ENCODE measurements at places on chromosomes 5 and 9.
A peak's percentile ranks its signal among the peaks of the same experiment; 100 is the strongest.

DNA sequence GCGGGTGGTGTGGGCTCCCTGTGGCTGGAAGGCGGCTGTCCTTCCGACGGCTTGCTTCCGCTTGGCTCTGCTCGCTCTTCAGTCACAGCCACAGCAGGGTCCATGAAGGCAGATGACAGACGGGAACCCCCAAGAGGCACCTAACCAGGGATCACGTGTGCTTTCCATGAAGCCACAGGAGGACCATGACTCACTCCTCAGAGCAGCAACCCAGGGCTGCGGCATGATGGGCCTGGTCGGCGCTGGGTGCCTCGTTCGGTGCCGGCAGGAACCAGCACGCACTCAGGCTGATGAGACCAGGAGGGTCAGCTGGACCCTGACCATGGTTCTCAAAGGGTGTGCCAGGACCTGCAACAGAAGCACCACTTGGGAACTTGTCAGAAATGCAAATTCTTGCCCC lies 32.8 kb upstream of the MED10 start:
- DNase-seq, result no peak

DNA sequence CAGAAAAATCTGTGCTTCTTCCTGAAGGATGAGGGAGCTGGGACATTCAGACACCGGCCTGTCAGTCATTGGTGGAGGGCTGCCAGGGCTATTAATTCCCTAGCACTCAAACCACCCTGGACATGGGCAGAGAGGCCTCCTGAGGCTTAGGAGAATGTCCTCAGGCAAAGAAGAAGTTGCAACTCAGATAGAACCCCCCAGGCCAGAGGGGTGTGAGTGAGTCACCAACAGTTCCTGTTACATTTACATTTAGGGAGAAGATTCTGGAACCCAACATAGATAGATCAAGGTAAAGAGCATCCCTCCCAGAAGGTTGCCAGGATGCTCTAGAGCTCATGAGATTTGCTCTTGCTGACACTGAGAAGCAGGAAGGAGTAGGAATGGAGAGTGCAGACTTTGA lies 29.2 kb upstream of the SYK start:
- no peak for DNase-seq

GRCh38 chr9:98962181-98962560 lies 18.5 kb downstream of the COL15A1 start:
- DNase-seq, result no peak

- DNase-seq, result no peak
These were observed 815.0 kb downstream of the CDH18 start for GRCh38 chr5:19172926-19173470.

- no peak for DNase-seq
These were observed 6.3 kb downstream of the CRHBP start for GRCh38 chr5:76958991-76959767.

DNA sequence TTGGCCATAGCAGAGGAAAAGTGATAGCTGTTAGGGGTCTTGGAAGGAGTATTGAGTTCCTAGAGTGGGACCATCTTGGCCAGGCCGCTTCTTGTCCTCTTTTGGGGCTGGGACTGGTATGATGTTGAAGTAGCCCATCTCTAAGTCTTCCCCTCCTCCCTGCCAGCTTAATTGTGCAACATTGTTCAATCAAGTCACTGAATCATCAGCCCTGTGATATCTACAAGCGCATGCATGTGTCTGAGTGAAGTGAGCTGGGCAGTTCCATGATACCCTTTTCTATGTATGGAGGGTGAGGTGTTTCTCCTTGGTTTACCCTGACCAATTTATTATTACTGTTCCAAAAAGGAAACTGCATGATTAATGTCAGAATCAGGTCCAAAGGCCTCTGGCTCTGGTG lies 112.2 kb downstream of the C9orf152 start:
- no peak for DNase-seq

DNA sequence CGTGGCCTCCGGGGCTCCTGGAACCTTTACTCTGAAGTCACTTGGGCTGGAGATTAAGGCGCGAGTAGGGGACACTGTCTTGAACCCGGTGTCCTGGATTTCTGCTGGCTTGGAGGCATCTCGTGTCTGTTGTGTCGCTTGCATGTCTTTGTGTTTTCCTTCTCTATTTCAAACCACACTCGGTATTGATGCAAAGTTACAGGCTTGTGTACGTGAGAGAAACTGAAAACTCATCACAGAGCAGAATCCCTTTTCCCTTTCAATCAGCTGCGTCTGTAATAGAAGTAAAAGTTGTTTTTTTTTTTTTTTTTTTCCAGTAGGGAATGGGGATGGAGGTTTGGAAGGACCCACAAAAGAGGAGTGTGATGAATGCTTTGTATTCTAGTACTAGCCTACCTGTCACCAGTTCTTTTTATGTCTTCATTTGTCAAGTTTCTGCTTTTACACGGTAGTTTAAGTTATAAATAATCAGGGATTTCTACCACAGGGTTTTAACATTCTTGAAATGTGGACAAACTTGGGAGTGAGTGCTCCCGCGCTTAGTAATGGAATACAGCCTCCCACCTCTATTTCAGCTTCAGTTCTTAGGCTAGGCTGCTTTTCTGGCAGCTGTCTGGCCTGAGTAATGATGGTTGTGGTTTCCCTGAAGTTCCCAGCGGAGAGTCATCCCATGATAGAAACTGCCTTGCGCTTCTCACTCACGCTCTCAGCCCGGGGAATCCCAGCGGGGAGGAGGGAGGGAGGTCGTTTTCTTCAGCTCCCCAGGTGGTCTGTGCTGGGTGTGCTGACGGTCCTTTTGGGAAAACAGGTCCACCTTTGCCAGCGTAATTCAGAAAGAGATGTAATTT lies 763 bp downstream of the TJP2 start:
- DNase-seq, result peak; percentile 86

GRCh38 chr9:121225240-121225639 lies 23.6 kb upstream of the RAB14 start:
- no peak for DNase-seq

DNA sequence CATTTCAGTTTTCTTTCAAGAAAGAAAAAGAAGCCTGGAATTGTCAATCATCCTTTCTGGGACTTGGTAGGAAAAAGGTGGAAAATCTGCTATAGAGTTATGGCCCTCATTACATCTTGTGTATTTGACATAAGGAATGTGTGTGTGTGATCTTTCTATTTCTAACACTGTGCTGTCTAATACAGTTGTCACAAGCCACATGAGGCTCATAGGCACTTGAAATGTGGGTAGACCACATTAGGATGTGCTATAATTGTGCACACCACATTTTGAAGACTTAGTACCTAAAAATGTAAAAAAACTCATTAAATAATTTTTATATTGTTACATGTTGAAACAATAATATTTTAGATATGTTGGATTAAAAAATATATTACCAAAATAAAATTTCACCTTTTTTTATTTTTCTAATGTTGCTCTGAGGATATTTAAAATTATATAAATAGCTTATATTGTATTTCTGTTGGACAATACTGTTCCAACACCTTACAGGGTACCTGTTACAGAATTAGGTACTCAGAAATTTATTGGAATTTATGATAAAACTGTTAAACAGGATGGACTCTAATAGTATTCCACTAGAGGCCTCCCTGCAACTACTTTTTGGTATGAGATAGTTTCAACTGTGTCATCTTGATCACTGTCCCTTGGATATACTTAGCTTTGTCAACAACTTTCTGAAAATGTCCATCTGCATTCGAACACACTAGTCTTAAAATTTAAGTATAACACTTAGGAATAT lies 18.4 kb downstream of the MSANTD3 start:
- DNase-seq, result no peak

- DNase-seq, result no peak
These were observed 594.5 kb downstream of the PDE4D start for GRCh38 chr5:59299006-59299405.

DNA sequence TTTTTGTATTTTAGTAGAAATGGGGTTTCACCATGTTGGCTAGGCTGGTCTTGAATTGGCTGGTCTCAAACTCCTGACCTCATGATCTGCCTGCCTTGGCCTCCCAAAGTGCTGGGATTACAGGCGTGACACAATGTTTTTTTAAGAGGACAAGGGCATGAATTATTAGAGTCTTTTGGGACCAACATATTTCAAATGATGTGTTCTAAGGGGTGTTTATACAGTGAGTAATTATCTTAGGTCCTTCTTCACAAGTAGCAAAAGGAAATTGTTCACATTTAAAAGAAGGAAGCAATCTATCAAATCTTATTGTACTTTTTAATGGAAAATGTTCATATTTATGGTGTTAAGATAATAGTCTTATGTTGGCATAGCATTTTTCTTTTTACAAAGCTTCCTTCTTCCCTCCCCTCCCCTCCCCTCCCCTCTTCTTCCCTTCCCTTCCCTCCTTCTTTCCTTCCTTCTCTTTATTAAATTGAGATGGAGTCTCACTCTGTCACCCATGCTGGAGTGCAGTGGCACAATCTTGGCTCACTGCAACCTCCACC lies 6.7 kb downstream of the GNG10 start:
- DNase-seq, result no peak

- peak; percentile 14 for DNase-seq
These were observed 92.9 kb upstream of the IER5L start for GRCh38 chr9:129270903-129271431.

DNA sequence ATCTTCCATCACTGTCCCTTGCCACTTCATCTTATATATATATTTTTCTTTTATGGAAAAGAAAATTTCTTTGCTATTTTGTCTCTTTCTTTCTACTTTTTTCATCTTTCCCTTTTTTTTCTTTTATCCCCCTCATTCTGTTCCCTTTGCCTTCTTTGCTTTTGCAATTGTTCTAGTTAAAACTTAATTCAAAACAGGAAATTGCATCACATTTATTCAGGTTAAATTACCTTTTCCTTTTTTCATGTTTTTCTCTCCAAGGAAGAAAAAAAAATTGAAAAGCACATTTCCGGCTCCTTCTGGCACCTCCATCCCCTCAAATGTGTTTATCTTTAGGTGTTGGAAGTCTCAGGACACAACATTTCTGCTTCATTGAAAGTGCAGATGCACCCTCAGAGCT lies 176.9 kb downstream of the FGF1 start:
- no peak for DNase-seq

DNA sequence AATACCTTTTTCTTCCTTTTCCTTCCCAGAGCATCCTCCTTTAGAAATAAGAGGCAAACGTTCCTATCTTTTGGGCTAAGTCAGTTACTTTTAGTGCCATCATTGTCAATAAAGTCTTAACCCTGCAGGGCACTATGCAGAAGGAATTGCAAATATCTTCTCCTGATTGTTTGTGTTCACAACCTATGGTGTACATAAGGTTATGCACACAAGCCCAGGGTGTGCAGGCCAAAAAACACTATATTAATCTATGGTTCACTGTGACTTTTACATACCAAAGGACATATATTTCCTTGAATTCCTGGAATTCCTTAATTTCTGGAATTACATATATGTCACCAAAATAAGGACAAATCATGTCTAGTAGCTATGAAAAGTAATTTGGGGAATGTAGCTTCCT lies 493.5 kb downstream of the MTRR start:
- no peak for DNase-seq

- DNase-seq, result no peak
These were observed 87.9 kb upstream of the FSD1L start for GRCh38 chr9:105359892-105360291.

GRCh38 chr9:109817146-109817845 lies 37.3 kb downstream of the PALM2AKAP2 start:
- DNase-seq, result no peak

DNA sequence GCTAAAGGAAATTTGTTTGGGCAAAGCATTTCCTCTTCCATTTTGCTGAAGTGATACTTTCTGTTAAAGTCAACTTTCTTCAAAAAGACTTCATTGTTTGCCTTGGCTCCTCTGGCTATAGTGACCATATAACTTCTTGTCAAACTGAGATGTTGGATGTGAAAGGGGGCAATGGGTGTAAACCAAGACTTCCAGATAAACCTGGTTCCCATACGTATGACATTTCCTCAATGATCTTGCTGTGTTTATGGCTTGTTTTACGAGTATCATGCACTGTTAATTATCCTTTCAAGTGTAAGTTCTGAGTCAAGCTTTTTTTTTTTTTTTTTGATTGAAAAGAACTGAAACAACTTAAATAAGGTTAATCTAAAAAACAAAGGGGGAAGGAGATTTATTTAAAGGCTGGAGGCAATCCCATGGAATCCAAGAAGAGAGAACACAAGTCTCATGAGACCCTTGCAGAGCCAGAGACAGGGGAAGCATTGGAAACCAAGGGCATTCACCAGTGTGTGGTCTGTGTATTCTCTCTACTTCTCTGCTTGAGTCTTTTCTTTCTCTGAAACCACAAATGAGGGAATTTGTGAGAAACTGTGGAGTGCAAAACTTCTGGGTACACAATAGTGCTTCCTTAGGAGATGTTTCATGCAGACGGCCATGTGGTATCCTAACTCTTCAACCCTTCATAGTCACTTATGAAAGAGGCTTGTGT lies 335.3 kb downstream of the RAB3C start:
- no peak for DNase-seq

- DNase-seq, result no peak
These were observed 132.0 kb downstream of the PIK3R1 start for GRCh38 chr5:68347536-68347935.

- no peak for DNase-seq
These were observed 337.6 kb upstream of the IRX1 start for GRCh38 chr5:3258050-3258449.

GRCh38 chr5:135048286-135048685 lies 14.3 kb upstream of the PITX1 start:
- DNase-seq, result no peak

DNA sequence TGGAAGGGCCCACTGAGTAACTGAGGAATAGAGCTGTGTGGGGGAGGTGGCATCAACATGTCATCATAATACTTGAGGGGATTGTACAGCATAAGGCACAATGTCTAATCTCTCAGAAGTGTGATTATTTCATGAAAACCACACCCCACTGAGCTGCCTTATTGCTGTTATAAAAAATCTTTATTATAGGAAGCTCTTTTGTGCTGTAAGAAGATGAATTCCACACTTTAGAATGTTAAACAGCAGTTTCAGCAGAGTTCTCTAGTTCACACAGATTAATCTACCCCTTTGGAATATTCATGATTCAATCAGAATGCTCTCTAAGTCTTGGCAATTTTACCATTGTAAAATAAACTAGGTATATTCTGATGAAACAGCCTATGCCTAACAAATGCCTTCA lies 1389.6 kb downstream of the PTPRD start:
- no peak for DNase-seq

GRCh38 chr5:54470128-54470527 lies 14.6 kb downstream of the HSPB3 start:
- no peak for DNase-seq

DNA sequence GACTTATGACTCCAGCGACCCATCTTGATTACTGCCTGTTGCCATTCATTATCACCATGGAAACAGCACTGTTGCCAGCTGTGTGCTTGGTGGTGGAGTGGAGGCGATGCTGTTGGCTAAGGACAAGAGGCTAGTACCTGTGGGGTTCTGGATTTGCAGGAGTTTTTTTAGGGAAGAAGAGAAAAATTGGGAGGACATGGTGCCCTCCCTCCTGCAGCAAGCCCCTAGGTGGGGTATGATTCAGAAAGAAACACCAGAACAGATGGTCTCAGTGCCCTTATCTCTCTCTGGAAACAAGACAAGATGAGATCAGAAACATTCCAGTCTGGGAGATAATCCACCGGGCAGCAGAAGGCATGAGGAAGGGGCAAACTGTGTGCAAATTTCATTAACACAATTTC lies 87.8 kb upstream of the TLR4 start:
- no peak for DNase-seq

DNA sequence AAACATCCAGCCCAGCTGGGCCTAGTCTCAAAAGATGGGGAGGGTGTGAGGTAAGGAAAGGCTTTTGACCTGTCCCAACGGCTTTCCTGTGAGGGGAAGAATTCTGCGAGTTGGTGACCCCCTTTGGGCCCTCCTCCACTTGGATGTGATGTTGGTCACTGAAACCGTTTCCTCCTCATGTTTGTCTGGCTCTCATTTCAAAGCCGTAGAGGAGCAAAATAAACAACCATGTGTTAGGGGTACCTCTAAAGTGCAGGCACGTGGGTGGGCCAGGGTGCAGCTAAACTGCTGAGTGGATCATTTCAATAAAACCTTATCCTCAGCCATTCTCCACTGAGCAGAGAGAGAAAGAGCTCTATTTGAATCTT lies 84.3 kb upstream of the MELK start:
- no peak for DNase-seq
